Psoas muscle (tissue), 8 donors: ENCODE measurements at places on chromosomes 12 and 14. TPM values are rescaled to one million over a fixed set of nuclear protein-coding genes. Genes with fewer than 3 reads are reported as not detected.

DNA sequence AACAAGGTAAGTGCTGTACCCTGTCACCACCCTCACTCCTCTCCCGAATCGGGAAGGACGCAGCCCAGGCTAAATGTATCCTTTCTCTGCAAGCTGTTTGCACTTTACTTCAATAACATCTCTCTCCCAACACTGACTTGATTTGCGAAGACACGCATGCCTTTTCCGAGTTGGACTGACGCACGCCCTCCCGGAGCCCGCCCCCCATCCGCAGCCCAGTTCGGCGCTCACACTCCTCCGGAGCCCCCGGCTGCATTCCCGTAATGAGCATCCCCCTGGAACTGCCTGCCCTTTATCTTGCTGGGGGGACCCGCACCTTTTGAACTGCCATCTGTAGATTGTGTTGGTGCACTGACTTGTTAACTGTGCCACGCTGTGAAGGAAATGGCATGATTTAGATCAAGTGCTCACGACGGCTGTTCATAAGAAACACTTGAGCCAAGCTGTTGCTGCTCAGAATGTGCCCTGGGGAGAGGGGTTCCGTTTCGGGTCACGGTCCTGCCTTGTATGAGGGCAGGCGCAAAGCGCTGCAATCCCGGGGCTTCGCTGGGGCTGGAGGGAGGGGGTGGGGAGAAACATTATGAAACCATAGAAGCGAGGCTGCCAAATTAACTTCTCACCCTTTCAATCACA, 176.6 kb upstream of the CDKN3 start:
- DNase-seq, result peak; percentile 79
- H3K27me3 ChIP-seq, result peaks cover 3% of the 10 kb centered on the region
- no peaks in the 10 kb centered on the region for H3K4me1 ChIP-seq
- H3K4me3 ChIP-seq, result peak overlapping the region; percentile 44
- H3K27ac ChIP-seq, result no peak overlapping the region

- no peaks in the 10 kb centered on the region for H3K36me3 ChIP-seq
- H3K4me1 ChIP-seq, result no peaks in the 10 kb centered on the region
- H3K27me3 ChIP-seq, result no peaks in the 10 kb centered on the region
- H3K27ac ChIP-seq, result no peak overlapping the region
- DNase-seq, result no peak
- no peak overlapping the region for H3K4me3 ChIP-seq
Observed at GRCh38 chr14:26128931-26129671, 468.7 kb downstream of the NOVA1 start.

GRCh38 chr14:93023039-93023438, 92.7 kb downstream of the ITPK1 start:
- H3K27me3 ChIP-seq, result no peaks in the 10 kb centered on the region
- DNase-seq, result peak; percentile 30
- H3K4me1 ChIP-seq, result peaks cover 7% of the 10 kb centered on the region
- no peak overlapping the region for H3K4me3 ChIP-seq
- no peak overlapping the region for H3K27ac ChIP-seq

GRCh38 chr14:105075379-105076295, 10.4 kb upstream of the GPR132 start:
- no peaks in the 10 kb centered on the region for H3K36me3 ChIP-seq
- no peaks in the 10 kb centered on the region for H3K4me1 ChIP-seq
- H3K27ac ChIP-seq, result no peak overlapping the region
- peak overlapping the region; percentile 11 for H3K4me3 ChIP-seq
- peaks cover 27% of the 10 kb centered on the region for H3K27me3 ChIP-seq

GRCh38 chr12:83893101-83893500, 1019.5 kb downstream of the SLC6A15 start:
- no peak overlapping the region for H3K27ac ChIP-seq
- no peaks in the 10 kb centered on the region for H3K4me1 ChIP-seq
- H3K36me3 ChIP-seq, result no peaks in the 10 kb centered on the region
- no peak overlapping the region for H3K4me3 ChIP-seq
- H3K27me3 ChIP-seq, result no peaks in the 10 kb centered on the region

- H3K27ac ChIP-seq, result peak overlapping the region; percentile 58
- no peaks in the 10 kb centered on the region for H3K36me3 ChIP-seq
- H3K4me3 ChIP-seq, result no peak overlapping the region
- peaks cover 86% of the 10 kb centered on the region for H3K4me1 ChIP-seq
- peak; percentile 93 for DNase-seq
Observed at GRCh38 chr12:124512667-124513296, 54.6 kb downstream of the NCOR2 start.

DNA sequence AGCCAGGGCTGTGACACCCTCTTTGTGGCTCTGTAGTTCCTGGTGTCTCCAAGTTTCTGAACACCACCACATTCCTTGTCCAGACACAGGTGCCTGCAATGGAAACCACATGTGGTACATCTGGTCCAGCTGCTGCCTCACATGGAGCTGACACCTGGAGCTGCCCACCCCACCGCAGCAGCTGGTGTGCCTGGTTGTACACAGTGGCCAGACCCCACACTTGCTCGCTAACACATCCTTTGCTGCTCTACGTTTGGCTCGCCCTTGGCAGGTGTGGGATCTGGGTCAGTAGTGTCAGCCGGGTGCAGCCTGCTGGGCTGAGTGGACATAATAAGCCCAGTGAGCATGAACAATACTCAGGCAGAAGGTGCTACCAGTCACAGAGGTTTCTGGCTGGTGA, 198.9 kb downstream of the ADGRD1 start:
- no peak overlapping the region for H3K27ac ChIP-seq
- H3K27me3 ChIP-seq, result peaks cover 1% of the 10 kb centered on the region
- H3K4me1 ChIP-seq, result no peaks in the 10 kb centered on the region
- no peak for DNase-seq
- H3K4me3 ChIP-seq, result no peak overlapping the region

OR4K1 gene
- not detected for total RNA-seq
